Small intestine (tissue), 16 donors: ENCODE measurements at places on chromosomes 7 and 10. TPM values are rescaled to one million over a fixed set of nuclear protein-coding genes. Genes with fewer than 3 reads are reported as not detected.

CAPZA2 gene
- polyA plus RNA-seq, result 84.6 TPM

DNA sequence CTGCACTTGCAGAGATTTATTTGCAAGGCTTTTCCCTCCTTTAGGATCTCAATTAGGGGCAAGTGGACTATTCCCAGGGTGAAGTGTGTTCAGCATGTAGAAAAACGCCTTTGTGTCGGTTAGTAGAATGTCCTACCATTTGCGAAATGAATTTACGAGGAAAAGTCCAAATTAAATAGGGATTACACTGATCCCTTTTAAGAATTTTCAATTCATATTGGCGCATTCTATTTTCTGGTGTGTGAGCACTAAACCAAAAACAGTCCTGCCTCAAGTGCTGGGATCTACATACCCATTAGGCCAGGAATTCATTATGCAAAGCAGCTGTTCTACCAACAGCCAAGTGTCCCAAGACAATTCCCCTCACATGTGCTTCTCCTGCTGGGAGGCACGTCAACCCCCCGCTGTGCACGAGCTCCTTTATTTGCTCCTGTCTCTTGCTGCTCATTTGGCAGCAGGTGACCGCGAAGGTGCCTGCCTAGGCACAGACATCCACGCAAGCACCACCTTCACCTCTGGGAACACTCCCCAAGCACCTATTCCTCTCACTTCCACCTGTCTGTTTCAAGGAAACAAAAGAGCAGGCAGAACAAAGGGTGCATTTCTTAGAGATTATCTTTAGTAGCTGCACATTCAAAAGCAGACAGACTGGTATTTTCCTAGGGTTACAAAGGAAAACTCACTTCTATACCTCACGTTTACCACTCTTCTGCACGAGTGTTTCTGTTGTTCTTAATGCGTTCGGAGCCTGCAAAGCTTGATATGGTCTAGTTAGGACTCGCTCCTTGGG, 134.6 kb upstream of the FGFR2 start:
- no peak overlapping the region for H3K27ac ChIP-seq
- no peaks in the 10 kb centered on the region for H3K27me3 ChIP-seq
- peaks cover 7% of the 10 kb centered on the region for H3K4me1 ChIP-seq
- no peaks in the 10 kb centered on the region for H3K36me3 ChIP-seq

GRCh38 chr7:110291430-110291829, 799.5 kb upstream of the LRRN3 start:
- no peak overlapping the region for H3K27ac ChIP-seq
- DNase-seq, result no peak
- no peaks in the 10 kb centered on the region for H3K4me1 ChIP-seq
- no peak overlapping the region for H3K4me3 ChIP-seq
- no peaks in the 10 kb centered on the region for H3K36me3 ChIP-seq

FMC1 gene
- polyA plus RNA-seq, result 23.6 TPM

MACC1 gene
- polyA plus RNA-seq, result 5.9 TPM

DNA sequence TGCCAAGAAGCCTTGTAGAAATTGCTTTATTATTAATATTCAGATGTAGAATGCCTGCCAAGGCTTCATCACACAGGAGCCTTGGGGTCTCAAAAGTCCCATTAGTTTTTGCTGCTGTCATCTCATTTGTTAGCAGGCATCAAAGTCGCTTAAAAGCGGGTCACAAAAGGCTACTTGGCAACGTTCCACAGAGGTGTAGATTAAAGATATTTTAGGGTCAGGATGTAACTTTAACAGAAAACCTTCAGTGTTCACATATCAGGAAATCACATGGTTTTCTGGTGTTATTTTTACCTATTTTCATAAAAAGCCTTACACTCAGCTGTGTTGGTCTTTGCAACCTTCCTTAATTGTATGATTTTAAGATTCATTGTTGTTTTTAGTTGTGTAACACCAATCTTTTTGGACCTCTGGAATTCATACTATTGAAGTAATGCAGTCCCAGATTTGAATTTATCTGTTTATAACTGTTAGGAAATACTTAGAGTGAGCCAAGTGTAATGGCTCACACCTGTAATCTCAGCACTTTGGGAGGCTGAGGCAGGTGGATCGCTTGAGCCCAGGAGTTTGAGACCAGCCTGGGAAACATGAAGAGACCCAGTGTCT, 65.3 kb downstream of the TET1 start:
- no peak overlapping the region for H3K4me3 ChIP-seq
- no peaks in the 10 kb centered on the region for H3K4me1 ChIP-seq
- H3K36me3 ChIP-seq, result no peaks in the 10 kb centered on the region
- no peak for DNase-seq

- no peak overlapping the region for H3K27ac ChIP-seq
- no peaks in the 10 kb centered on the region for H3K27me3 ChIP-seq
- peak; percentile 72 for DNase-seq
These were observed 42.9 kb upstream of the PDZD8 start for GRCh38 chr10:117418121-117418520.

GRCh38 chr10:44233561-44234482, 151.1 kb downstream of the CXCL12 start:
- H3K4me3 ChIP-seq, result no peak overlapping the region
- DNase-seq, result no peak
- H3K4me1 ChIP-seq, result peaks cover 4% of the 10 kb centered on the region
- H3K27ac ChIP-seq, result no peak overlapping the region
- no peaks in the 10 kb centered on the region for H3K36me3 ChIP-seq
- H3K27me3 ChIP-seq, result no peaks in the 10 kb centered on the region

DNA sequence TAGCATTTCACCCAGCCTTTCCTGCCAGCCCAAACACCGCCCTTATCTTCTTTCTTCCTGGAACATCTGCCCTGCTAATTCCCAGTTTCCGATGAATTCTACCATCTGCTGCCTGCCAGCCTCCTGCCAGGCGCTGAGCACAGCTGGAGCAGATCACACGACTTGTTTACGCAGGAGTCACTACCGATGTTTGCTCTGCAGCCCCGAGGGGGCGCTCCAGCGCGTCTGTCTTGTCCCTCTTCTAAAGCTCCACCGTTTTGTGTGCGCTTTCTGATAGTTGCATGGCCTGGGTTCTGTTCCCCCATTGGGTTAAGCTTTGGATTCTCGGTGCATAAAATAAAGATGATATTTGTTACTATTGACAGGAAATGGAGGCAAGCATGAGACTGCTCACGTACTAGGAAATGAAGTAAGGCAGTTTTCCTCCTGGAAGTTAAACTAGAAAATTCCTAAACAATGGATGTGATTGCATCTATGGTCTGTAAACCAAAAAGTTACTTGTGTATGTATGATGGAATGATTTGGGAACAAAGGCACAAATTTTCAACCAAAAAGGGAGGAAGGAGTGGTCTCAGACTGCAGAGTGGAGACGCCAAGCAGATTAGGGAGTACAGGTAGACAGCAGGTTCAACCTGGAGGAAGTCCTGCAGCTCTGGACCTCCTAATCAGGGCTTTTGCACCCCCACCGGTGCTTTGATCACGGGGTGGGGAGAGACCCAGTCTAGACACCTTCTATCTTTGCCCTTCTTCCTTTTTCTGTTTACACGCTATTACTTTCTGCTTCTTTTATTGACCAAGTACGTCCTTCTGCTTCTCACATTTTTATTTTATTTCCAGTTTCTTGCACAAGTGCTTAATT, 2.2 kb upstream of the RBM17 start:
- DNase-seq, result peak; percentile 90
- H3K27me3 ChIP-seq, result peaks cover 23% of the 10 kb centered on the region
- peaks cover 3% of the 10 kb centered on the region for H3K36me3 ChIP-seq

GRCh38 chr10:45569471-45569870, 103.1 kb downstream of the ZFAND4 start:
- no peaks in the 10 kb centered on the region for H3K4me1 ChIP-seq
- H3K36me3 ChIP-seq, result no peaks in the 10 kb centered on the region
- no peak overlapping the region for H3K4me3 ChIP-seq
- no peak overlapping the region for H3K27ac ChIP-seq
- H3K27me3 ChIP-seq, result no peaks in the 10 kb centered on the region
- DNase-seq, result no peak

- H3K4me3 ChIP-seq, result no peak overlapping the region
- H3K27me3 ChIP-seq, result no peaks in the 10 kb centered on the region
- DNase-seq, result no peak
- peaks cover 21% of the 10 kb centered on the region for H3K36me3 ChIP-seq
- no peaks in the 10 kb centered on the region for H3K4me1 ChIP-seq
These were observed 100.7 kb downstream of the ZMYND11 start for GRCh38 chr10:235915-236314.

DNA sequence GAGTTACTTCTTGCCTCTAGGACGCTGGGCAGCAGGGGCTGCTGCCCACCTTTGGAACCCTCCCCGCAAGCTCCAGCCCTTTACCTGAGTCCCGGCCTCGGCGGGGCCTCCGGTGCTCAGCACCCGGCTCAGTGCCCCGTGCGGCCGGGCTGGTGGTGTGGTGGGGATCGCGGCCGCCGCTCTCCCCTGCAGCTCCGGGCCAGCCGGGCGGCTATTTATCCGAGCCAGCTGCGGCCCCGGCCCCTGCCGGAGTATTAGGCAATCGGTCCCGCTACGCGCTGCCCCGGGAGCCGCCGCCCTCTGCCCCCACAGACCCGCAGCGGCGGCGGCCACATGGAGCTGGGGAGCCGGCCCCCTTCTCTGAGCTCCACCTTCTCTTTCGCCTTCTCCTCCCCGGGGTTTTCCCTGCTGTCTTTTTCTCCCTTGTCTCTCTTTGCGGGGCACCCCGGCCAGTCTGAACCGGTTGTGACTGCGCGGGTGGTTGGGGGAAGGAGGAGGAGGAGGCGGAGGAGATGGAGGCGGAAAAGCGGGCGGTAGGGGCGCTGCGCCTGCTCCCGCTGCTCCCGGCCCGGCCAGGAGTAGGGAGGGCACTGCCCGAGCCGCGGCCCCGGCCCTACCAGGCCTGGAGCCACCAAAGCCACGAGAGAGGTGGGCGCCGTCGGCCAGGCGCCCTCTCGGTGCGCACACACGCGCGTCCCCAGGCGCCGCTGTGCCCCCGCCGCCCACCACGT, at the start of gene SLC16A9:
TSS of gene SLC16A9 (minus strand) at position 456 of the 731 bp plus-strand sequence. CDS start 25,559 bp downstream, outside the sequence.
- H3K4me1 ChIP-seq, result peaks cover 3% of the 10 kb centered on the region
- H3K4me3 ChIP-seq, result peak within 1 kb of the TSS; percentile 55
- no peaks in the 10 kb centered on the region for H3K36me3 ChIP-seq
- H3K27ac ChIP-seq, result no peak within 1 kb of the TSS
- H3K27me3 ChIP-seq, result peaks cover 35% of the 10 kb centered on the region
- peak; percentile 6 for DNase-seq

- no peaks in the 10 kb centered on the region for H3K4me1 ChIP-seq
- H3K27me3 ChIP-seq, result peaks cover under 1% of the 10 kb centered on the region
- no peaks in the 10 kb centered on the region for H3K36me3 ChIP-seq
- H3K4me3 ChIP-seq, result no peak overlapping the region
- no peak overlapping the region for H3K27ac ChIP-seq
These were observed 12.4 kb upstream of the SERPINE1 start for GRCh38 chr7:101114492-101114891.

CDC14C gene
- polyA plus RNA-seq, result 0.06 TPM

GRCh38 chr7:93119191-93119905, 1.6 kb upstream of the SAMD9 start:
- no peak overlapping the region for H3K27ac ChIP-seq
- no peak overlapping the region for H3K4me3 ChIP-seq
- no peak for DNase-seq
- peaks cover 3% of the 10 kb centered on the region for H3K4me1 ChIP-seq

DNA sequence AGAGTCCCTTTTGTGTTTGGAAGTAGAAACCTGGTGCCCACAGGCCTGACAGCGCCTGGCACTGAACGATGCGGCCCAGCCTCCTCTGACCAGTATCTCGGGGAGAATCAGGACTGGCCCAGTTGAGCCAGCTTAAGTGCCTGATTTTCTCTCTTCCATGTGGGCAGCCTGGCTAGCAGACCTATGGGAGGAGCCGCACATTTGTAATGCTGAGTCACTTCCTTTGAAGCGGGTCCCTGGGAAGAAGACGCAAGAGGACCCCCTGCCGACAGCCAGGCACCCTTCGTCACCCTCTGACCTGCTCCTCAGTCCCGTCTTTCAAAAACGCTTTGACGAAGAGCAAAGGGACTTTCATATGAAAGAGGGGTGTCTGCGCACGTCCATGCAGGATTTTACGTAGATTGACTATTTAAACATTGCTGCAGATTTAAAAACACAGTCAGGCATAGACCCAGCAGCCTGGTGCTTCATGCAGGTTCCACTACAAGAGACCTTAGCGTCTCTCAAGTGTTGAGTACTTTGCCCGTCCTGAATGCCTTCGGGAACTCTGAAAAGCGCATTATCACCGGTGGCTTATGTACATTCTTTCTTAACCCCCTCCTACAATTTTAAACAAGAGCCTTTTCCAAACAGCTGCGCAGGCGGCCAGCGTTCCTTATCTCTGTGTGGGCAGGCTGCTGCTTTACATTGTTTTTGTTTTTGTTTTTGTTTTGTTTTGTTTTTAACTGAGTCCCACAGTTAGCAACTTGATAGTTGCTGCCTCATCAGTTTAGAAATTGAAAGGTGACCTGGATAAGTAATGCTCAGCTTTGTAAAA, 36.5 kb upstream of the AP5Z1 start:
- no peak overlapping the region for H3K27ac ChIP-seq
- no peaks in the 10 kb centered on the region for H3K4me1 ChIP-seq
- H3K27me3 ChIP-seq, result no peaks in the 10 kb centered on the region

DNA sequence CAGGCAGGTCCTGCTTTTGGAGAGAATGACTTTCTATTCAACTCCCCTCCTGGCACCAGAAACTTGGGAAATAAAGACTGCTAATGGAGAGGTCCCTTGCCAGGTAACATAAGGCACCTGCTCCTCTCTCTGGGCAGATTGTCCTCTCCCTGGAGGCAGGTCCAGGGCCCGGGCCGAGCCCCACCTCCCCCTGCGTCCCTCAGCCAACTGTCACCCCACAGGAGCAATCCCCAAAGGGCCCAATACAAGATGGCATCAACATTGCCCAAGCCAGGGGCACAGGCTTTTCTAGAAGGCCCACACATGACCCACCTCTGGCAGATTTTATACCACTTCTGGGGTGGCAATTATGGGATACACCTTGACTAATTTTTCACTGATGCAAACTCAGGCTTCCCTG, 145.2 kb downstream of the HERPUD2 start:
- peaks cover 5% of the 10 kb centered on the region for H3K27me3 ChIP-seq
- no peak overlapping the region for H3K27ac ChIP-seq
- no peaks in the 10 kb centered on the region for H3K4me1 ChIP-seq
- H3K36me3 ChIP-seq, result no peaks in the 10 kb centered on the region

- no peak overlapping the region for H3K27ac ChIP-seq
- no peak overlapping the region for H3K4me3 ChIP-seq
- no peak for DNase-seq
- no peaks in the 10 kb centered on the region for H3K27me3 ChIP-seq
- no peaks in the 10 kb centered on the region for H3K36me3 ChIP-seq
These were observed 177.3 kb upstream of the PHYHIPL start for GRCh38 chr10:58998924-58999713.

NRF1 gene
- 7.6 TPM for polyA plus RNA-seq

DNA sequence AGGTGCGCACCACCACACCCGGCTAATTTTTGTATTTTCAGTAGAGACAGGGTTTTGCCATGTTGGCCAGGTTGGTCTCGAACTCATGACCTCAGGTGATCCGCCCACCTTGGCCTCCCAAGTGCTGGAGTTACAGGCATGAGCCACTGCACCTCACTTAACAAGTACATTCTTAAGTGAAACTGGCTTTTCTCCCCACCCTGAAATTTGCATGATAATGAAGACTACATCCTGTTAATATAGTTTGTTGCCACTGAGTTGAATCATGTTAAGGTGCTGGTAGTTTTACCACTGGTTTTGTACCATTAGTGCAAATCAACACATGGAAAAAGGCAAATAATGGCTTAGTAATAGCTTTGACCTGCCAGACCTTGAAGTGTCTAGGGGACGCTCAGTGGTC, 62.2 kb downstream of the MPLKIP start:
- no peaks in the 10 kb centered on the region for H3K4me1 ChIP-seq
- H3K27me3 ChIP-seq, result no peaks in the 10 kb centered on the region
- no peak for DNase-seq
- no peaks in the 10 kb centered on the region for H3K36me3 ChIP-seq
- H3K27ac ChIP-seq, result no peak overlapping the region
- no peak overlapping the region for H3K4me3 ChIP-seq
